GDM1 (cell line): ENCODE measurements at places on chromosomes 2 and 18.

DNA sequence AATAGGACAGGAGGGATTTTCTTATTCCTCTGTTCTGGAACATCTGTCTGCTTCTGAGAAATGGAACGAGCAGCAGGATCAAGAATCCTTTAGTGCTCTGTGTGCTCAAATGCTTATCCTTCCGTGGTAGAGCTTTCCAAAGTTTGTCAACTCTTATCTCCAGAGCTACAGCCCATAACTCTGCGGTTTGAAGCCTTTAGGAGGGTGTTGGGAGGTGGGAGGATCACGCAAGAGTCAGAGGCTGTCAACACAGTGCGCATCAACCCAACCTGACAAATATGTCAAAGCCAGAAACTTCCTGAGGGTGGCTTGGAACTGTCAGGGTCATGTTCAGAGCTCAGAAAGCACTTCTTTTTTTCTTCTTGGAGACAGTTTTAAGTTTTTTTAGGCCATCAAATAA lies 95.9 kb downstream of the CRIM1 start:
- DNase-seq: no peak

DNA sequence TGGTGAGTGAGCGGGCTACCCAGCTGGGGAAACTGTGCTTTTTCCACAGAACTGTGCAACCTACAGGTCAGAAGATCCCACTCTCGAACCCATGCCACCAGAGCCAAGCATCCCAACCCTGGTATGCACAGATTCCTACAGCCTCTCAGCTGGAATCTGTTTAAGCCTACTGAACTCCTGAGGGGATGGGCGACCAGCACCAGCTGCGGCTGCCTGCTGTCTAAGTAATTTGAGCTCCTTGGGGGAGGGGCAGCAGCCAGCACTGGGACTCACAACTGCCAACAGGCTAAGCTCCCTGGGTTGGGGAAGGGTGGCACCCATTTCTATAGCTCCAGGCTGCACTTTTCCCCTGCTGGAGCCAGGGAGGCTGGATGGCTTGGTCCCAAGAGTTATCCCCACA lies 11.8 kb downstream of the CYP27C1 start:
- DNase-seq: no peak

DNA sequence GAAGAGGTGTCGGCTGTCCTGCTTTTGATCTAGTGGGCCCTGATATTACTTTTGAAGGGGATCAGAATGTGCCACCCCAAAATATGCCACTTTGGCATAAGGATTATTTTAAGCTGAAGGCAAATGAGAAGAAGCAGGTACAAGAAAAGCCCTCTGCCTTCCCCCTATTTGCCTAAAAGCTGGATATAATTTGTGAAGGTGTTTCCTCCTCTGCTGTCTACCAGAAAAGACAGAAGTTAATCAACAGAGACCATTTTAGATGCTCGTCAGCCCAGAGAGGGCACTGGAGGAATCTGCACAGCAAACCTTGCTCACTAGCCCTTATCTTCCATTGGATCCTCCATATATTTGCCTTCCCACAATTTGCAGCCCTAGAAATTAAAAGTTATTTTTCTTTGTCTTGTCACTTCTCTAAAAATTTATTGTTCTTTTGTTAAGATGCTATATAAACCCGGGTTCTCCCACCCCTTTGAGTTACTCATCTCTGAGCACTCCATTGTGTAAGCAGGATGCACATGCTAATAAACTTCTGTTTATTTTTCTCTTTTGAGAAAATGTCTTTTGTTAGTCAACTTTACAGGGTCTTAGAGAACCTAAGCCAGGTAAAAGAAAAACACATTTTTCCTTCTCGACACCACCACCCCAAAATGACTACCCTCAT lies 163.2 kb upstream of the SLC1A4 start:
- DNase-seq: no peak

- DNase-seq: no peak
These were observed 119.5 kb downstream of the CD8B2 start for GRCh38 chr2:106606652-106607051.

DNA sequence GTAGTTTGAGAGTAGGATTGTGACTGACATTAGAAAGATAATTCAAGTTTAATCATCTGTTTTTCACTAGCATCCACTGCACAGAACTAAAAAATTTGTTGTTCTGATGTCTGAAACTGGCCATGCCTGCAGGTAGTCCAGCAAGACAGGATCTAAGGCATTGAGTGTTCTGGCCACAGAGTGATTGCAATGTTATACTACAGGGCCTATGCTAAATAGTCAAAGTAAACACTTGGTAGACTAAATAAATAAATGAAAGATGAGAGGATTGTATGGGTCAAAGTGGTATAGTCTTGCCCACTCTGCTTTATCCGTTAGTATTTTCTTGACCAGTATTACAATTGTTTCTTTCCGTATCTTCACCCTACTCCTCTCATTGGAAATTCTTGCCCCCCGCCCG lies 27.6 kb upstream of the FANCL start:
- DNase-seq: no peak

DNA sequence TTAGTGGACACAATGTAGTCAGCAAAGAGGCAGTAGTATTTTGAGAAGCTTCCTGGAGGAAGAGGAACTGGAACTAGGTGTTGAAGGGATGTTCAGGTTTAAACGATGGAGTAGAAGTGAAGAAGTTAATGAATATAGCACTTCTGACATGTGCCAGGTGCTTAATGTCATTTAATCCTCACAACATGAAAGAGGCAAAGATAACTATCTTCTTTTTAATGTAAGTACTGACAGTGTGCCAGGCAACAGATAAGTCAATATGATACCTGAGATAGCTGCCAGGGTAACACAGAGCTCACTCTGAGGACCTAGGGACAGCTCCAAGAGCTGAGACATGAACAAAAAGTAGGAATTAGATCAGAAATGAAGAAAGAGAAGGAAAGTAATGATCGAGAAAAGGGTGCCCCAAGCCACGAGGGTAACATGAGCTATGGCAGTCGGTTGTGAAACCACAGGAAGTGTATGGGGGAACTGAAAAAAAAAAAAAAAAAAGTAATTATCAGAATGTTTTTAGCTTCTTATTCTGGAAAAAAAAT lies 140.7 kb downstream of the RNF144A start:
- no peak for DNase-seq

DNA sequence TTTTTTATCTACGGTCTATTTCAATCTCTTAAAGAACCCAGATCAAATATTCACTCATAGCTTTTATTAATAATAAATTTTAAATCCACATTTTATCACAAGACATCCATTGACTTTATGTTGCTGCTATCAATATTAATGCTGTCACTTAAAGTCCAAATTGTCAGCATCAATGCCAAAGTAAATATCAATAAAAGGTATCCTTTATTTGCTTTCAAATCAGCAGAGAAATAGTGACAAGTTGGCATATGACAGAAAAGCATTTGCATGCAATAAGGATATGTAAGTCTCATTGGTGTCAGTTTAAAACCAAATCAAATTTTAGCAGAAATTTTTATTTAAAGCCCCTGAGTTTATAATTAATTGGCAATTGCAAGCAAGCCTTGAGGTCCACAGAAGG lies 775.4 kb downstream of the ADCYAP1 start:
- no peak for DNase-seq

DNA sequence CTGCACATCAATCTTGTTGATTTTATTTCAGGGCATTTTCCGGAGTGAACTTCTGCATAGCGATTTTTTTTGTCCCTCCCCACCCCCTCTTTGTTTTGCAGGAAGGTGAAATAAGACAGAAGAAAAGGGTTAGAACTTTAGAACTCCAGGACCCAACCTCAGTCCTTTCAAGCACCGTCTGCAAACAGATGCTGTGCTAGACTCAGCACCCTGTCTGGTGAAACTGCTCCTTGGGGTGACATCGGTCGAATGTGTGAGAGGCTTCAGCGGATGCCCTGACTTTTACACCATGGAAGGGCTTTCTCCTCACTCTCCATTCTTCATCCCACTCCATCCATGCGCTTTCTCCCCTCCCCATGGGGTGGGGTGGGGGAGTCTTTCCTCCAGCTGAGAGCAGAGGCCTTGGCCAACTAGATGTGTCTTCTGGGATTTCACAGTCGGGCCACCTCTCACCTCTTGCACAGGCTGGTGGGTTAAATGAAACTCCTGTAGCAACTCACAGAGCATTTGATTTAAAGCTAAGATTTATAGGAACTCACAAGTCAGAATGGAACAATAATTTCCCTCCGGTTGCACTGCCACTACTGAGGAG lies 43.3 kb upstream of the EDAR start:
- no peak for DNase-seq

GRCh38 chr2:224944707-224945547 lies 97.3 kb downstream of the DOCK10 start:
- DNase-seq: no peak

DNA sequence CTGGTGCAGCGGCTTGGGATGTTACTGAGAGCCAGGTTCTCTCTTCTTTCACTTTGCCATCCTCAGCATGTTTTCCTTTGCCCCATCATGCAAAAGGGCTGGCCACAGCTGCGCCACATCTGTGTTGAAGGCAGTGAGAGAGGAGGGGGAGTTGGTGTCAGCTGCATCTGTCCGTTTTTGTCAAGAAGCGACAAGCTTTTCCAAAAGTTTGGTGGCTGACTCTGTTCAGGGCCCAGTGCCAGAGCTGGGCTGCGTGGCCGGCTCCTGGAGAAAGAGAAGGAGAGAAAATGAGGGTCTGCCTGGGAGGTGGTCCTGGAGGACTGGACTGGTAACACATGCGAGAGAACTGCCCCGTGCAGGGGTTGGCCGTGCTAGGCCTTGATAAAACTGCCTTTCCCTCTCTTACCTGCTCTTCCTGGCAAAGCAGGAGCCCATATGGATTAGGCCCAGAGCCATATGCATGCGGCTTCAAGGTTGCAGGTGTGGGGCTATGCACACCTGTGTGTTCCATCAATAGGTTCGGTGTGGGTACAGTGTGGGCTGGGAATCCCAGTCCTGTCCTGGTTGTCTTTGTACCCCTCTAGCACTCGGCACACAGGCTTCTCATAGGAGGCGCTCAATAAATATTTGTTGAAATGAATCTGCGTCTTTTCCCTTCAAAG lies 9.0 kb downstream of the RNF144A start:
- no peak for DNase-seq

DNA sequence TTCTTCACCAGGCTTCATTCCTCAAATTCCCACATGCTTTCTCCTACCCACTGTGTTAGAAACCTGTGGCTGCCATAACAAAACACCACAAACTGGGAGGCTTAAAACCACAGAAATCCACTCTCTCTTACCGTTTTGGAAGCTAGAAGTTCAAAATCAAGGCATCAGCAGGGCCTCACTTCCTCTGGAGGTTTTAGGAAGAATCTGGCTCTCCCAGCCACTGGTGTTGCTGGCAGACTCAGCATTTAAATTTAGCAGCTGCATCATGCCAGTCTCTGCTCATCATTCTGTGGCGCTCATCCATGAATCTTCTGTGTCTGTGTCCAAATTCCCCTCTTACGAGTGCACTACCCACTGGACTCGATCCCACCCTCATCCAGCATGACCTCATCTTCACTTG lies 248.5 kb downstream of the ZNF516 start:
- no peak for DNase-seq

GRCh38 chr18:53909668-53910067 lies 314.8 kb downstream of the MBD2 start:
- DNase-seq: no peak

DNA sequence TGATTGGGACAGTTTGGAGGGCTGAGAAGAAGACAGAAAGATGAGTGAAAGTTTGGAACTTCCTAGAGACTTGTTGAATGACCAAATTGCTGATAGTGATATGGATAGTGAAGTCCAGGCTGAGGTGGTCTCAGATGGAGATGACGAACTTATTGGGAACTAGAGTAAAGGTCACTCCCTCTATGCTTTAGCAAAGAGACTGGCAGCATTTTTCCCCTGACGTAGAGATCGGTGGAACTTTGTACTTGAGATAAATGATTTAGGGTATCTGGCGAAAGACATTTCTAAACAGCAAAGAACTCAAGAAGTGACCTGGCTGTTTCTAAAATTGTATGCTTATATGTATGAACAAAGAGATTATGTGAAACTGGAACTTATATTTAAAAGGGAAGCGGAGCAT lies 221.2 kb upstream of the KCNJ3 start:
- no peak for DNase-seq

- DNase-seq: no peak
These were observed 82.8 kb upstream of the ZNF521 start for GRCh38 chr18:25434745-25435144.

DNA sequence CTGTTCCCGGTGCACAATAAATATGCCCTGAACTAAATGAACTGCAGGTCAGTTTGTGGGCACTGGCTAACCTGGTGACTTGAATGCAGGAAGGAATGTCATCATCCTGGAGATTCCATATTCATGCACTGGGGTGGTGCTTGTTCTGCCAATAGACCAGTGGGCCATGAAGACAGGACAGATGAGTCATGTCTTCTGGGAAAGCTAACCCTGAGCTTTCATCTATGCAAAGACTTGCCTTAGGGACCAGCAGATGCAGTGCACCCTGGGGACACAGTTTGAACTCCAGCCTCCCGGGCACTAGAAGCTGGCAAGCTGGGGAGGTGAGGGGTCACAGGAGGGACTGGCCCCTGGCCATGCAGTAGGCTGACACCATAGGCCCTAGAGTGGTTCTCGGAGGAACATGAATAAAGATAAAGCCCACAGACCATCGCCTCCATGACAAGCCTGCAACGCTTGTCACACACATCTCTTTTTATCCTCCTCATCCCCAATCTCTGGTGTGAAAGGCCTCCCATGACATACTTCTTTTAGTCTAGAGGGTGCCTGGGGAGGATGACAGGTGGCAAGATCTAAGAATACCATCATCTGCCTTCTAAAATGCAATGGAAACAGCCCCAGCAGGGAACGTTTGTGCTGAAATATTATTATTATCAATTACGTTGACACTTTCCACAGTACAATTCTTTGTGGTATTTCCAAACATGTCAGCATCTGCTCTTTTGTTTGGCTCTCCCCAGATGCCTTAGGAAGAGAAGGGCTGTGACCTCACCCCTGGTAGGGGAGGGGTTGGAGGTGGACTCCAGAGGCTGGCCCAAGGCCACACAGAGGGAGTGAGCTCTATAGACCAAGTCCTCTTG lies 267.4 kb upstream of the RAB6C start:
- DNase-seq: no peak

DNA sequence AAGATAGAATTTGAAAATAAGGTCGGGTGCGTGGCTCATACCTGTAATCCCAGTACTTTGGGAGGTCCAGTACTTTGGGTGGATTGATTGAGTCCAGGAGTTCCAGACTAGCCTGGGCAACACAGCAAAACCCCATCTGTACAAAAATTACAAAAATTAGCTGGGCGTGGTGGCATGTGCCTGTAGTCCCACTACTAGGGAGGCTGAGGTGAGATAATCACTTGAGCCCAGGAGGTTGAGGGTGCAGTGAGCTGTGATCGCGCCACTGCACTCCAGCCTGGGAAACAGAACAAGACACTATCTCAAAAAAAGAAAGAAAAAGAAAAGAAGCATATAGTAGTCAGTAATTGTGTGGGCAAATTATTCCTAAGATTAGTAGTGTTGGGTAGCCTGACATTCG lies 194.2 kb upstream of the ALPP start:
- DNase-seq: no peak
